ENCODE measurements at places on chromosomes 12 and 14.

DNA sequence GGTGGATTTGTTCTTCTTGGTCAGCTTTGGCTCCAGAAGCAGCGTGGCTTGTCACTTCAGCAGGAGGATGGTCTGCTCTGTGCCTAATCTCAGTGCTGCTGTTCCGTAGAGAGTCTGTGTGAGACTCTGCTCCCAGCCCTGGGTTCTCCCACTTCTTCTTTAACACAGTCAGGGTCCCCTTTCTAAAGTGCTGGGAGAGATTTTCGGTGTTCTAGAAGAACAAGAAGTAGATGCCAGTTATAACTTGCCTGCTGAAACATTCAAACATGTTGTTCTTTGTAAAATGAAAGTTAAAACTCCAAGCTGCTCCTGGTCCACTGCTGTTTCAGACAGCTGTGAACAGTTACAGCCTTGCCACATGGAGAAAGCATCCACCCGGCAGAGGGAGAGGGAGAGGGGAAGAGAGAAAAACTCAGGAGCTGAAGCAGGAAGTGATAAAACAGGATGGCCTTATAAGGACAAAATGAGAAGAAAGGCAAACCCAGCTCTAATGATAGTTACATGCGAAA lies 55.2 kb upstream of the CERS5 start:
- no peak for DNase-seq

- no peak for DNase-seq
Observed at GRCh38 chr12:90808568-90808967, 146.4 kb downstream of the CCER1 start.

GRCh38 chr14:65287264-65288131 lies 125.0 kb upstream of the FUT8 start:
- DNase-seq: peak; percentile 62

DNA sequence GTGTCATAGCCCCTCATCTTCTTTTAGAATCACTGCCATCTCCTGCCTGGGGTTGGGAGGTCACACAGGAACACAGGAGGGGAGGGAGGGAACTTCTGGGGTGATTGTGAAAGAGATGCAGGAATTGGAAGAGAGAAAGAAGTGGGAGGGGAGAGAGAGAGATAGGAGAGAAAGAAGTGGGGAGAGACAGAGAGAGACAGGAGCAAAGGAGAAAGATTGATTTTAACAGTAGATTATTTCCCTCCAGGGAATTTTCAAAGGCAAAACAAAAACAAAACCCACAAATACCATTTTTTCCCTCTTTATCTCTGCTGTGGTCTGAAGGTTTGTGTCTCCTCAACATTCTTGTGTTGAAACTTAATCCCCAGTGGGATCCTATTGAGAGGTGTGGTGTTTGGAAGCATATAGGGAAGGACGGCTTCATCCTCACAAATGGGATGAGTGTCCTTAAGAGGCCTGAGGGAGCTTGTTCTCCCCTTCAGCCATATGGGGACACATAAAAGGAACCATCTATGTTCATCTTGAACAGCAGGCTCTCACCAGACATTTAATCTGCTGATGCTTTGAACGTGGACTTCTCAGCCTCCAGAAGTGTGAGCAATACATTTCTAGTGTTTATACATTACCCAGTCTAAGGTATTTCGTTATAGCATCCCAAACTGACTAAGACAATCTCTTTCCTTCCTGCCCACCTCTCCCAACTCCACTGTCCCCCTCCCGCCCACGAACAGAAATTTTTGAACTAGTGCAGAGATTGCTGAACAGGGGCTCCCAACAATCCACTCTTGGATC lies 134.9 kb upstream of the MAX start:
- no peak for DNase-seq

DNA sequence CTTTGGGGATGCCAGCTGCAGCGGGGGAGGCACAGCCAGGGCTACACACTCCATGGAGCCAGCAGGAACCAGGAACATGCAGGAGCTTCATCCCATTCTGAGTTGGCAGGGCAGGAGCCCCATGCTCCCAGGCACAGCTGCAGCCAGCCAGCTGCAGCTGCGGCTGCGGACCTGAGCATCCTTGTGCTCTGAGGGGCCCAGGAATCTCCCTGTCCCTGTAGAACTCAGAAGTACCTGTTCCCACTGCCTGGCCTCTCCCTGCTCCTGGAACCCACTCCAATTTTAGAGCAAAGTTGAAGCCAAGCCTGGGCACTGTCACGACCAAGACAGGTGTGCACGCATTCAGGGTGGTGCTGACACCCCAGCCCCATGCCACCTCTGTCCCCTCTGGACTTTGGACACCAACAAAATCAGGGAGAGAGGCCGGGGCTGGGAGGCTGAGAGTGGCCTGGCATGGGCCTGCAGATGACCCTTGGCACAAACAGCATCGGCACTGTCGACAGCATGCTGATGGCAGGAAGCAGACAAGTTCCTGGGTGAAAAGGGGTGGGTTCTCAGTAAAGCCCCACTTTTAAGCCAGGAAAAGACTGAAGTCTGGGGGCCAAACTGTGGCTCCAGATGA lies 257.3 kb upstream of the LRFN5 start:
- no peak for DNase-seq

GRCh38 chr12:7395950-7396349 lies 48.0 kb downstream of the CD163L1 start:
- DNase-seq: no peak

- DNase-seq: no peak
Observed at GRCh38 chr12:81944886-81945285, 185.7 kb upstream of the PPFIA2 start.

GRCh38 chr12:69610729-69611128 lies at the start of gene LRRC10:
LRRC10 (minus strand) TSS chr12:69610907; CDS start chr12:69610838, 69 bp downstream.
- no peak for DNase-seq

- DNase-seq: no peak
Observed at GRCh38 chr14:59018460-59018859, 170.0 kb upstream of the DAAM1 start.

DNA sequence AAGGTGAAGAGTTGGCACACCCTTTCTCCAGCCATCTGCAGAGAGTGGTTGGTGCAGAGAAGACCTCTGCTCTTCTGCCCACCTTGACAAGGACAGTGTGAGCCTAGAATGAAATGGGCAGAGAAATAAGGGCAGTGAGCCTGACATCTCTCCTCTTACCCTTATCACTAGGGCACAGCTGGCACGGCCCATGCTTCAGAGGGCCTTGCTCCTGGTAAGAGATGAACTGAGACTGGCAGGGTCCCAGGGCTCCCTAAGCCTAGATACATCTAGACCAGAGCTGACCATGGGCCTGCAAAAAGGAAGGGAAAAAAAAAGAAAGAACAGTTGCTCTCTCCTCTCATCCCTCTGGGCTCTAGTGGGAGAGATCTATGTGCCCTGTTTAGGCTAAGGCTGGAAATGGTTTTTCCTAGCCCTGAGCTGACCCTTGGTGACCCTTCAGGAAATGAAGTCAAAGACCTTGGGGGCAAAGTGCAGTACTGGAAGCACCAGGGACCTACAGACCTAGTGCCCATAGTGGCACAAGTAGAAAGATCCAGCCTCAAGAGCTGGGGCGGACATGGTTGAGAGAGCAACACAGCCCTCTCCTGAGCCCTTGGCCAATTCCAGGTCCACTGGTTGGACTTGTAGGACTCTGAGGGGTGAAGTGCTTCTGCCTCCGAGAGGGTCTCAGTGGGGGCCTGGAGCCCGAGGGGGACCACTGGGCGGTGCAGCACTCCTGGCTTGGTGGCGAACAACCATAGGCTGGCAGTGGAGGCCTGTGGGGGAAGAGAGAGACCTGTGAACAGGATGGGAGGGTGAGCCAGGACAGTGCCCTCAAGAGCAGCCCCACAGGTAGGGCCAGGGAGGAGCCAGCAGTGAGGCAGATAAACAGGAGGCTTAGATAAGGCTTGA lies 22.0 kb downstream of the PRPF40B start:
- no peak for DNase-seq

DNA sequence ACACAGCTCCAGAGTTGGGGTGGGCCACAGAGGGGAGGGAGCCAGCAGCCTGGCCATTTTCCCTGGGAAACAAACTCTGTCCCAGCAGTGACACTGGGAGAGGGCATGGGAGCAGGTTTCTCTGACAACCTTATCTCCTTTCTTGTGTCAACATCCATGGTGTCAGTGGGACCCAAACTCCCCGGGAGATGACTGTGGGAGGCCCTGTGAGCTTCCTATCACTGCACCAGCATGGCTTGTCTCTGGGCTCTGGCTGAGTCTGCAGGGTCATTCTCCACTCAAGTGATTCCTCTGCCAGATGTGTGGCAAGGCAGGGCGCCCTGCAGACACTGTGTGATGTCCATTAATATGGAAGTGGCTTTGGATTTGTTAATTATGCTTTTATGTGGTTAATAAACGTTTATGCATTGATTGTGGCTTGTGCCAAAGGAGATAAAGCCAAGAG lies 10.1 kb downstream of the LRTM2 start:
- no peak for DNase-seq
